Epithelial cell of prostate (primary cell): ENCODE measurements at places on chromosomes 2 and 18.
A peak's percentile ranks its signal among the peaks of the same experiment; 100 is the strongest.

- DNase-seq = no peak
Measured at GRCh38 chr2:109355192-109355843, 226.3 kb downstream of the SH3RF3 start.

GRCh38 chr2:46937471-46937901 is 21.9 kb upstream of the MCFD2 start:
- no peak for DNase-seq

GRCh38 chr18:8705961-8706790 is 820 bp downstream of the MTCL1 start:
- DNase-seq = no peak

DNA sequence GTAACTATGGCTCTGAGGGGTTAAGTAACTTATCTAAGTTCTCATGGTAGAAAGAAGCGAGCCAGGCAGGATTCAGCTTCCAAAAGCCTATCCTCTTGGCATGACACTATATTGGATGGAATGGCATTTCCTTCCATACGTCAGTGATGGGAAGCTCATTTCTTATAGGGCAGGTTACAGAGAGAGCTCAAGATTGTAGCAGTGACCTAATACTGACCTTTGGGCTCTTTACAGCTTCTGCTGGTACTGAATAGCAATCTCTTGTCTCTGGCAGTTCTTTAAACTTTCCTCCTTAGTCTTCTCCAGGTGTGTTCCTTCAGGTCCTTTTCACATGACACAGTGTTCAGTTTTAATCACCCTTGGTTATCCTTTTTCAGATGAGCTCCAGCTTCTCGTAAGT is 133.0 kb downstream of the HRH4 start:
- DNase-seq = no peak

DNA sequence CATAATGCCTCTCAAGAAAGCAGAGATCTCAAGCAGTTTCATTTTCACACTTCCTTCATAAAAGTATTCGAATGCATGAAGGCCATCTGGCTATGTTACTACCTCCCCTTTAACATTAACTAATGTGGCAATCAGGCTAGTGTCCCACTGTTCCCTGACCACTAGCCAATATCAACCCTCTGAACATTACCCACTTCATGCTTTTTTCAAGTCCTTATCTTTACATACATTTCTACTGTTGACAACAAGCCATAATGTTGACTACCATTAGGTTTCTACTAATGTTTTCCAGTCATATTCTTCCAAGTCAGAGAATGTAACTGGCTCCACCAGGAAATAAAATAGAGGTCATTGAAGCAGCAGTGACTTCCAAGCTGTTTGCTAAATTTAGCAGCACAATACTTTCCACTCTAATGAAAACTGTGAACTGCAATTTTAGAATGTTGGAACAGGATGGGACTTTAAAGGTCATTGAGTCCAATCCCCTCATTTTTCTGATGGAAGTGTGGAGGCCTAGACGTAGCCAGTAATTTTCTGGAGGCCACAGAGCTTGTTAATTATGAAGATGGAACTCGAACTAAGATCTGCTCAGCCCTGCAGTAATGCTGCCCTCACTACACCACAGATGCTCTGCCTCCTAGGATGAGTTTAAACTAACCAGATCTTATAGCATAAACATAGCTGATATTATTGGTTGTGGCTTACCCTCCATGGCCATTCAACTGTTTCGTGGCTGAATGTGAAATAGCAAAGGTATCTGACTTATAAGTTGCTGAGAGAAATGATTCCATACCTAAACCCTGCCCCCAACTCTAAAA is 630 bp upstream of the PPP1R1C start:
- DNase-seq = no peak

DNA sequence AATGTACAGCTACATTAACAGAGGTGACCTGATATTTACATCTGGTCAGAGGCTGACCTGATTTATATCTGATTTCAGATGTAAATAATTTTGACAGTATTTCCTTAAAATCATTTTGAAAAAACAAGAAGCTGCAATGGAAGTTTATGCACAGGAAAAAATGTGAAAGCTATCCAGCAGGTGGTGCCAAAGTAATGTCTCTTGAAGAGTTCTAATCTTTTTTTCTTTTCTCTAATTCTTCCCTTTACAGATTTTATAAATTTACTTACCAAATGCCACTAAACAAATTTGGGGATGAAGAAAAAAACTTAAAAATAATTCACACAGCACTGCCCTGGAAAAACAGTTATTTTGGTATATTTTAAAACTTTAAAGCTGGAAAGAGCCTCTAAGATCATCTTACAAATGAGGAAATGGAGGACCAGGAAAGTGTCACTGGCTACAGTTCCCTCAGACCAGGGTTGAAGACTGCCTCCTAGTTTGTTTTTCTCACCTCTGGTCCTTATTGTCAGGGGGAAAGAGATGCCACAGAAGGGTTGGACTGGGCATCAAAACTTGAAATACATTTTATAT is 16.4 kb upstream of the FBLN7 start:
- DNase-seq = no peak

- DNase-seq = peak; percentile 53
Measured at GRCh38 chr2:232891621-232892071, 21.6 kb downstream of the SNORC start.

DNA sequence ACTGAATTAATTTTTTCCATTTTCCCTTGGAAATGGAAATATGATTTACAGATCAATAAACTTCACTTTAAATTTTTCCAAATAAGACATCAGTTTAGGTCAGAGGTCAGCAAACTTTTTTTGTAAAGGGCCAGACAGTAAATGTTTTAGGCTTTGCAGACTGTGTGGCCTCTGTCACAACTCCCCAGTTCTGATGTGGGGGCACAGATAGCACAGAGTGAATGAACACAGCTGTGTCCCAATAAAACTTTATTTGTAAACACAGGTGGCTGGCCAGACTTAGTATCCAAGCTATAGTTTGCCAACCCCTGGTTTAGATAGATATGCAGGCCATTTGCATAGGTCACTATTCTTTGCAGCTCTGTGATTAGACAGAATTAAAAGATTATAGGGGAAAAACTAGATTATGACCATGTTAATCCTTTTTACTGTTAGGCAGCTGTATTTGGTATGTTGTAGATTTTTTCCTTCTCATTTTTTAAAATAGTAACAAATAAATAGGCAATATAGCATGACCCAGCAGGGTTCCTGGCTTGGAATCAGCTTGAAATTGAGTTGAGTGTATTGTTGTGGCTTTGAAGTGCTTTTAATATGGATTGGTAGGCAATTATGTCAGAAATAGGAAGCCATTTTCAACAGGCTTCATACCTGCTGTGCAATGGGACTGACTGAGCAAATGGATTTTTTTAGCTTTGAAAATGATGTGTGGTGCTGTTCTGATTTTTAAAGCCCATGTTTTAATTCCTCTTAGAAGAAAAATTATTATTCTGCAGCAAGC is 59.7 kb downstream of the WDSUB1 start:
- DNase-seq = no peak

GRCh38 chr2:61405813-61406212 is 65.1 kb downstream of the USP34 start:
- DNase-seq = no peak

DNA sequence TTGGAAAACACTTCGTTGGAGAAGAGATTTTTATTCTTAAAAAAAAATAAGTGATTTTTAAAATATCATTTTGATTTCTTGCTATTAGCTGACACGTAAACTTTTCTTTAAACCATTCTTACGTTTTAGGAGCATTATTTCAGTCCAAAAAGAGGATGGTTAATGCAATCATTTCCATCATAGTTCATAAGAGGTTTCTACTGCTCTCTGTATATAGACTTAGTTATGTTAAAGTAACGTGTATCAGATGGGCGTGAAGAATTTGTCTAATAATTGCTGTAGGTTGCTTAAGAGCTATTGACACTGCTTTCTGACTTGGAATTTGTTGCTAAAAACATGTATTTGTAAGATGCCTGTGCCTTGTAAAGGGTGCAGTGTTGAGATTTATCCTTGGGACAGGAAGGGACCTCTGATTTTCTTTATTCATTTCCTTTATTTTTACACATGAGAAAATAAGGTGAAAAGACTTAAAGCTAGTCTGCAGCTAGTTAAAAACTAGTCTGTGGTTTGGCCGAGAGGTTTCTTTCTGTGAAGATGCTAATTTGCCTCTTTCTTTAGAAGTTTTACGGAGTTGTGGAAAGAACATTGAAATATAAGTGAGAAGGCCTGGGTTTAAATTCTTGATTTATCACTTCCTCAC is 2.9 kb downstream of the ANKRD12 start:
- DNase-seq = no peak

- DNase-seq = no peak
Measured at GRCh38 chr18:77487951-77488740, 238.5 kb downstream of the GALR1 start.

GRCh38 chr2:198957181-198957580 is 500.6 kb downstream of the SATB2 start:
- DNase-seq = no peak

DNA sequence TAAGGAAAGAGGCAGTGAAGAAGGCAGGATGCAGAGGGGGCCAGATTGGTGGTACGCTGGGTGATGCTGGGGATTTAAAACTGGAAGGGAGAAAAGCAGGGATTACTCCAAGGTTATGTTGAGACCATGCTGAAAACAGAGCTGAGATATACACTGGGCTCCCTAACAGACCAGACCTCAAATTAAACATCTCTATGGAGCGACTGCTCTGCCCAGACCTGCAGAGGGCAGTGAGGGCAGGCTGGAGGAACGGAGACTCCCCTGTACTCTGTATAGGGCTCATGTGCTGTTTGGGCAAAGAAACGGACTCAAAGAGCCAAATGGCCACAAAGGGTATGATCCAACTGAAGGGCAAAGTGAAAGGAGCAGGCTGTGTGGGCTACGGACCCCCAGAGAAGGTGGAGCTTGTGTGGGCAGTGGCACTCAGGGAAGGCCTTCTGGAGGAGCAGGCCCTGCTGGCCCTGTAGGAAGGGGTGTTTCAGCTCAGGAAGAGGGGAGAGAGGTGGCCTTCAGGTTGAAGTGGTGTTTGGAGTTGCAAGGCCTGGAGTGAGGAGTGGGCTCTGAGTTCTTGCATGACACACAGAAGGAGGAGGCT is 4.8 kb upstream of the CELF4 start:
- no peak for DNase-seq

- no peak for DNase-seq
Measured at GRCh38 chr2:188326669-188327301, 35.1 kb downstream of the GULP1 start.

DNA sequence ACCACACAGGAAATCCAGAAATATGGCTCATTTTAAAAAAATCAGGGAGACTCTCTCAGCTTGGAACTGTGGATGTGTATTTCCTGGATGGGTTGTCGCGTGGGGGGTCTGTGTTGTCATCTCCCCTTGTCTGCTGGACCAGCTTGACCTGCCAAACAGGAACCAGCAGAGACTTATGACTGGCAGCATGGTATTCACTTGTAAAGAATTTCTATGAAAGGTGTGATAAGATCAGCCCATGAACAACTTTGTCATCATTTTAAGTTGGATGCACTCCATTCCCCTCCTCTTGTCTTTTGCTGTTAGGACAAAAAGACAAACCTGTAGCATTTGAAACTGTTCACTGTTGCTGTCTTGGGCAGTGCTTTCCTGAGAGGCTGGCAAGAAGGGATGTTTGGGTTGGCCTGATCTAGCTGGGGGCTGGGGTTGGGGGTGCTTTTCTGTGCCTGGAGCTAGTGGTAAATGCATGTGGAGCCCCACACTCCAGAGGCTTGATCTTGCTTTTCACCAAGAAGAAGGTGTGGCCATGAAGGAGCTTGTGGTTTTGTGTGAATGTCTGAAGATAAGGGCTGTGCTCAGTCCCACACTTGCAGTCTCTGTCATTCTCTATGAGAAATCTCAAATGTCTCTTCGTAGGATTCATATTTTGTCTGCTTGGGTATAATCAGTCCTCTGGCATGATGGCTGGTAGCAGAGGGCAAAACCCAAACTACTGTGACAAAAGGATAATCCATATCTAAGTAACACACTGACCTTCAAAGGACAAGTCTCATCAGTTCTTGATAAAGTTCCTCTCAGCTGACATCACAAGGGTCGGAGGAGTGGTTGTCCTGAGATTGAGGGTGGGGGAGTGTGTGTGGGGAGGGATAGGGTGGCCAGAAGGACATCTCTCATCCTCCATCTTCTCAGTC is 39.0 kb downstream of the RALB start:
- peak; percentile 84 for DNase-seq

- peak; percentile 95 for DNase-seq
Measured at GRCh38 chr2:102606353-102606752, 13.0 kb upstream of the SLC9A2 start.

GRCh38 chr2:38666556-38666910 is 619 bp downstream of the GALM start:
- no peak for DNase-seq

DNA sequence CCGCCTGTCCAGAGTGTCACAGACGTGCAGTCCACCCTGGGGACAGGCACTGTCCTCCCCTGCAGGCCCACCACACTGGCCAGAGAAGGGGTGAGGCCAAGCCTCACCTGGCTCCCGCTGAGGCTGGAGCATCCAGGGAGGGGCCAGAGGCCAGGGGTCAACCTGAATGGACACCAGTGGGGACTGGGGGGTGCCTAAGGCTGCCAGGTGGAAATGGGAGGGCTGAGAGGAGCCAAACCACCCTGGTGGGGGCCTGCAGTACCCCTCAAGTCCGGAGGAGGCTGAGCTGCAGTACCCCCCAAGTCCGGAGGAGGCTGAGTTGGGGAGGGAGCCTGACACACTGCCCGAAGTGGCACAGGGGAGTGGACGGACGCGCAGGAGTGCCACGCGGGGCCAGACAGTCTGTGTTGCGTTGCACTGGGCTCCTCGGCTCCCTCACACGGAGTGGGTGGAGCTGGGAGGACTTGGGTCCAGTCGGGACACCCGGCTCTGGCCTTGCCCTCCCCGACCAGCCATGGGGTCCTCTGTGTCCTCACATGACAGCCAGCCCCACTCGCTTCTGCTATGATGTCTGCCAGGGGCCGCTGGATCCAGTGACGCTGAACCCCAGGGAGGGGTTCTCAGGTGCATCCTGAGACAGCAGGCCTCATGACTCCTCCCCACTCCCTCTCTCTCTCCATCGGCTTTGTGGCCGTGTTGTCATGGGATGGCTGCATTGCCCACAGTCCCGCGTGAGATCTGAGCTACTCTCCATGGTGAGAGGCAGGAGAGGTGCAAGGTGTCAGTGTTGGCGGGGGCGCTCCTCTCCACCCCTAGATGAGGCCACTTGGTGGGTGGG is 22.3 kb upstream of the GPC1 start:
- no peak for DNase-seq

- no peak for DNase-seq
Measured at GRCh38 chr2:167057446-167057845, 169.2 kb downstream of the XIRP2 start.

DNA sequence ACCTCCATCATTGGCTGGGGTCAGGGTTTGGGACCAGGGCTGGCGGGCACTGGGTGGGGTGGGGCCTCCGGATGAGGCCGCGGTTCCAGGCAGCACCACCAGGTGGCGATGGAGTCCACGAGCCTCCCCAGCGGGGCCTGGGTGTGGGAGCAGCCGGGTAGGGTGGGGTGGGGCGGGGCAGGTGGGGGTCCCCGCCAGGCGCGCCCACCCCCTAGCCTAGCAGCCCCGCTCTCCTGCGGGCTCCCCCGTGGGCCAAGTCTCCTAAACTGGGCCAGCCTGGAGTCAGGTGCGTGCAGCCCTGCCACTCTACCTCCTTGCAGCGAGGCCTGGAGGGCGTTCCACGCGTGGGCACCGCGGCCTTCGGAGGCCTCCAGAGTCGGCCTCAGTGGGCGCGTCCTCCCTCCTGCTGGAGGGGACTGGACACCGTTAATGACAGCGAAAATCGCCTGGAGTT is 187.5 kb downstream of the TWIST2 start:
- no peak for DNase-seq

GRCh38 chr2:66464930-66465637 is 30.2 kb downstream of the MEIS1 start:
- no peak for DNase-seq
